ENCODE measurements at places on chromosomes 16 and 17. TPM values are rescaled to one million over a fixed set of nuclear protein-coding genes. Genes with fewer than 3 reads are reported as not detected.

PPM1D gene
- 24.6 TPM for total RNA-seq

TMEM208 gene
- 20.3 TPM for total RNA-seq

TBC1D26 gene
- 0.38 TPM for total RNA-seq

CNGB1 gene
- total RNA-seq: not detected

PLA2G10 gene
- total RNA-seq: not detected
